Left renal cortex interstitium (tissue), 4 donors: ENCODE measurements at places on chromosomes 13 and 19. TPM values are rescaled to one million over a fixed set of nuclear protein-coding genes. Genes with fewer than 3 reads are reported as not detected.
A peak's percentile ranks its signal among the peaks of the same experiment; 100 is the strongest.

DNA sequence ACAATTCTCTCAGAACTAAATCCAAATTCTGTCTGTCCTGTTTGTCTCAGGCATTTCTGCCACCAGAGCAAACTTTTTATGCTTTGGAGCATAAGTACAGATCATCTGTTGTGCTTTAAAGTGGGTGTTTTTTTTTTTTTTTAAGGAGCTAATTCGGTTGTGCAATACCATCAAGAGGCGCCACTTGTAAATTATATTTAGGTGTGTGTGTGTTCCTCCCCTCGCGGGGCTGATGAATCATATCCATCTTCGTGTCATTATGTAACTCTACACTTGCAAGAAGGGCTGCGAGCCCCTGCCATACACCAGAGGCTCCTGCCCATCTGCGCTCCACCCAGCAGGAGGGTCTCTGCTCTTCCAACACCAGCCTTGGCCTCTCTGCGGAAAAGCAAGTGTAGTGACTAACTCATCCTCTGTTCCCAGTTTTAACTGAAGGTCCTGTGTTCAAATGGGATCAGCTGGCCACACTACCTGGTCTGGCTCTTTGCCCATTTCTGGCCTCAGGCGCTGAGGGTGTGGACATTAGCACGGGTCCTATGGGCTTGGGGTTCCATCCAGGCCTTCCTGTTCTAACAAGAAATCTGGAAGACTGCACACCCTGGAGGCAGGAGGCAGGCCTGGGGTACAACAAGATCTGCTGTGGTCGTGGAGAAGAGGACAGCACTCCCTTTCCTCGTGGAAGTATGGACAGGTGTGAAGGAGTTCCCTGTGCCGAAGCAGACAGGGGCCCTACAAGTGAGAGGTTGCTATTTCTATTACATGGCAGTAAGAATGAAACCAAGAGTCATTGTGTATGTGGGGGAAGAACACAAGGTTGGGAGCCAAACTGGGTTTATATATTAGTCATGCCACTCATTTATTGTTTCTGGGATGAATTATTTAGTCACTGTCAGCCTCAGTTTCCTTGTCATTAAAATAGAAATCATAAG is 96.1 kb upstream of the MBNL2 start:
- DNase-seq: no peak

GRCh38 chr19:33780251-33780650 is 16.4 kb upstream of the KCTD15 start:
- no peak for DNase-seq

DNA sequence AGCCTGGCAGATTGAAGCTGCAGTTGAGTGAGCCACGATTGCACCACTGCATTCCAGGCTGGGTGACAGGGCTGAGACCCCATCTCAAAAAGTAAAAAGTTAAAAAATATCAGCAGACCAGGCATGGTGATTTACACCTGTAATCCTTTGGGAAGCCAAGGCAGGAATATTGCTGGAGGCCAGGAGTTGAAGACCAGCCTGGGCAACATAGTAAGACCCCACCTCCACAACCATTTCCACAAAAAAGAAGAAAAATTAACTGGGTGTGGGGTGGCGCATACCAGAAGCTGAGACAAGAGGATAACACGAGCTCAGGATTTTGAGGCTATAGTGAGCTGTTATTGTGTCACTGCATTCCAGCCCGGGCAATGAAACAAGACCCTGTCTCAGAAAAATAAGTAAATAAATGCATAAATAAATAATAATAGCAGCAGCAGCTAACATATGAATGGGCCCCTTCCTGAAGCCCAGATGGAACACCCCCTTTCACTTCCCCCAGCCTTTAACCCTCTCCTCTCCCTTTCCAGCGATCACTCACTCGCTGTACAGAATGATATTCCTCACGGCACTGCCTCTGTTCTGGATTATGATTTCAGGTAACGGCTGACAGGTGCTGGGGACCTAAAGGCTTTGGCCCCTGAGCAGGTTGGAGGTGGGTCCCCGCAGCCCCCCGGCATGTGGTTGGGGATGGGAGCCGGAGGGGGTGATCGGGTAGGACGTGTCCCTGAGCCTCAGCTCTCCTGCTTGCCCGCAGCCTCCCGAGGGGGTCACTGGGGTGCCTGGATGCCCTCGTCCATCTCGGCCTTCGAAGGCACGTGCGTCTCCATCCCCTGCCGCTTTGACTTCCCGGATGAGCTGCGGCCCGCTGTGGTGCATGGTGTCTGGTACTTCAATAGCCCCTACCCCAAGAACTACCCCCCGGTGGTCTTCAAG is 3.2 kb downstream of the MAG start:
- DNase-seq: no peak

- no peak for DNase-seq
Observed at GRCh38 chr19:23394511-23394910, 760 bp downstream of the ZNF91 start.

DNA sequence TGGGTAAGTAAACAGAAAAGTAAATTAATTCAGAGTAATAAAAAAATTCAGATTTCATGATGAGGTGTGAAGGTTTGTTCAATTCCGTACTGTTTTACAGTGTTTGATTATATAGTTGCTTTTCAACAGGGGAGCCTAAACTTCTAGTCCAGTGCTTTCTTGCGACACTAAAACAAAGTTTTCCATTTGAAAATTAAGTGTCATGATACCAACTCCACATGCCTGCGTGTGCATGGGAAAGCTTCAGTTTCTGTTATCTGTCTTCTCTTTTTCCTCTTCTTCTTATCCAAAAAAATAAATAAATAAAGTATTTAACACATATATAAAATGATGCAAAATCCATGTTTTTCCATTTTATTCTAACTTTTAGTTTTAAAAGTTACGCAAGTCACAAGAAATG is 165.3 kb downstream of the DACH1 start:
- no peak for DNase-seq

DNA sequence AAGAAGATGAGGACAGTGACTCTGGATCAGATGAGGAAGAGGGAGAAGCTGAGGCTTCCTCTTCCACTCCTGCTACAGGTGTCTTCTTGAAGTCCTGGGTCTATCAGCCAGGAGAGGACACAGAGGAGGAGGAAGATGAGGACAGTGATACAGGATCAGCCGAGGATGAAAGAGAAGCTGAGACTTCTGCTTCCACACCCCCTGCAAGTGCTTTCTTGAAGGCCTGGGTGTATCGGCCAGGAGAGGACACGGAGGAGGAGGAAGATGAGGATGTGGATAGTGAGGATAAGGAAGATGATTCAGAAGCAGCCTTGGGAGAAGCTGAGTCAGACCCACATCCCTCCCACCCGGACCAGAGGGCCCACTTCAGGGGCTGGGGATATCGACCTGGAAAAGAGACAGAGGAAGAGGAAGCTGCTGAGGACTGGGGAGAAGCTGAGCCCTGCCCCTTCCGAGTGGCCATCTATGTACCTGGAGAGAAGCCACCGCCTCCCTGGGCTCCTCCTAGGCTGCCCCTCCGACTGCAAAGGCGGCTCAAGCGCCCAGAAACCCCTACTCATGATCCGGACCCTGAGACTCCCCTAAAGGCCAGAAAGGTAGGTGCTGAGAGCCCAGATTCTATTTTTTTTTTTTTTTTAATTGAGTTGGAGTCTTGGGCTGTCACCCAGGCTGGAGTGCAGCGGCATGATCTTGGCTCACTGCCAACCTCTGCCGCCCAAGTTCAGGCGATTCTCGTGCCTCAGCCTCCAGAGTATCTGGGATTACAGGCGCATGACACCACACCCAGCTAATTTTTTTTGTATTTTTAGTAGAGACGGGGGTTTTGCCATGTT is 2.3 kb downstream of the PPP1R15A start:
- DNase-seq: no peak

DNA sequence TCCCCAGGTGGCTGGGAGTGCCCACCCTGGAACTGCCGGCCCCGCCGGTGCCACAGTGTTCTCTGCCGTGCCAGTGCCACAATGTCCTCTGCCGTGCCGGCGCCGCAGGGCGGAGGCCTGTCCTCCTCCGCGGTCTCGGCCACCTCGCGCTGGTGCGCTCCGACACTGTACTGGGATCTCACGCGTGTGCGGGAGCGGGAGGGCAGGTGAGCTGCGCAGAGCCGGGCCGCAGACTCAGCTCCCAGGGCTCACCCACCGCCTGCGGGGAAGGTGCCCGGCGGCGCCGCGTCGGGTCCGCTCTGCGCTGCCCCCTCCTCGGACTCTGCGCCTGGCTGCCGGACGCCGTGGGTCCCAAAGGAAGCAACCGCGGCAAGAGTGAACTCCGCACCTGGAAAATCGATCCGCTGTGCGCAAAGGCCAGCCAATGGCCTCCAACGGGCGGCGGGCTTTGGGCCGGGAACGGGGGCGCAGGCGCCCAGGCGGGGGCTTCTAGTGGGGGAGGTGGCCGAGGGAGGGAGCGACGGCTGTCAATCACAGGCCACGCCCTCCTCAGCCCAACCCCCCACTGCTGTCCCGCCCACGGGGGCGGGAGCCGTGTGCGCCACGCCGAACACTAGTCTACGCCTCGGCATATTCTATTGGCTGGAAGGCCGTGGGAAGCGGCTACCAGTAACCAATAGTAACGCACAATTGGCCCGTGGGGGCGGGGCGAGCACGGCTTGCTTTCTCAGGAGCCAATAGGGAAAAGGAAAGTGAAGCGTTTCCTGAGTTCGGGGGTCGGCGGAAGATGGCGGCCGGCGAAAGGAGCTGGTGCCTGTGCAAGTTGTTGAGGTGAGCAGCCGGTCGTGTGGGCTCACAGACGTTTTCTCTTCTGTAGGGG is at the start of gene ALG11:
TSS of gene ALG11 (plus strand) at position 767 of the 880 bp plus-strand sequence. CDS start at position 788, 21 bp downstream.
- DNase-seq: peak; percentile 90

DNA sequence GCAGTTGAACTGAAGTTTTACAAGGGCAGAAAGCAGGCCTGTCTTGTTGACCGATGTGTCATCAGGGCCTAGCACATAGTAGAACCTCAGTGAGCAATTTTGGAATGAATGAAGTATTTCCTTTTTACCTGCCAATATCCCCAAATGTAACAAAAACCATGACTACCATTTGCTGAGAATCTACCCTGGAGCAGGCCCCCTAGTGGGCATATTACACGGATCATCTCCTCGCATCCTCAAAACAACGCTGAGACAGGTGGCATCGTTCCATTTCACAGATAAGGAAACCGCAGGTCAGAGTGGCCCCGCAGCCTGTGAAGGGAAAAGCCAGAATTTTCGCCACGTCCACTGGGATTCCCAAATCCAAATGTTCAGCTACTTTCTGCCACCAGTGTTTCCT is 77.9 kb downstream of the CACNA1A start:
- no peak for DNase-seq

- no peak for DNase-seq
Observed at GRCh38 chr13:41785402-41786172, 175.3 kb downstream of the VWA8 start.

DNA sequence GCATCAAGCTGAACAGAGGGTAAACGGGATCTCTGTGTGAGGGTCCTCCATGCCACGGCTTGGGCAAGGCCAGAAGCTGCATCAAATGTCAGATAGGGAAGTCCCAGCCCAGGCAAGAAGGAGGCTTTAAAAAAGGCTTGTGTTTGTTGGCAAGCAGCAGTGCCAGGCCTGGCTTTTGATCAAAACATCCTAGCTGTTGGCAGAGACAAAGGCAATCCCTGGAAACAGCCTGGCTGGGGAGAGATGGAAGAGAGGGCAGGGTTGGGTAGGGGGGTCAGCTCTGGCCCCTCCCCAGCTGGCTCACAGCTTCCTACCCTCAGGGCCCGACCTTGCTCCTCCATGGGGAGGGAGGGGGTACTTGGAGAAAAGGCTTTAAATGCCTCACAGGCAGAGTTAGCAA is 61.8 kb upstream of the KCTD15 start:
- DNase-seq: no peak

DNA sequence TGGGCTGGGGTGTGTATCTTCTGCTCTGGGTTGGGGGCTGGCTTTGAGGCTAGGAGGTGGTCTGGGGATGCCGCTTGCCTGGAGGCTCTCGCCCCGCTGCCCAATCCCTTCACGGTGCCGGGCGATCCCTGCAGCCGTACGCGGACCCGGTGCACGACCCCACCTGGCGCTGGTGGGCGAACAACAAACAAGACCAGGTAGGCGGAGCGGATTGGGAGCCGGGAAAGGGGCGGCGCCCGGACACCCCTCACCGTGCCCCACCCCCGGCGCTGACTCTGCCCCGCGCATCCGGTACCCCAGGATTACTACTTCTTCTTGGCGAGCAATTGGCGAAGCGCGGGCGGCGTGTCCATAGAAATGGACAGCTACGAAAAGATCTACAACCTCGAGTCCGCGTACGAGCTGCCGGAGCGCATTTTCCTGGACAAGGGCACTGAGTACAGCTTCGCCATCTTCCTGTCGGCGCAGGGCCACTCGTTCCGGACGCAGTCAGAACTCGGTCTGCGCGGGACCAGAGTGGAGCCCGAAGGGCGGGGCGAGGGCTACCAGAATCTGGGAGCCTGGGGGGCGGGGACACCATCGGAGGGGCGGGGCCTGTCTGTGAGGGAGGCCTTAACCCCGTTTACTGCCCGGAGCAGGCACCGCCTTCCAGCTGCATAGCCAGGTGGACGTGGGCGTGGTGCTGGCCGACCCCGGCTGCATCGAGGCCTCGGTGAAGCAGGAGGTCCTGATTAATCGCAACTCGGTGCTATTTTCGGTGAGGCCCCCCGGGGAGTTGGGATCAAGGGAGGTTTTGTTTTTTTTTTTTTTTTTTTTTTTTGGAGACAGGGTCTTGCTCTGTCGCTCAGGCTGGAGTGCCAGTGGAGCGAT is 12.1 kb upstream of the PSMD8 start:
- peak; percentile 72 for DNase-seq

DNA sequence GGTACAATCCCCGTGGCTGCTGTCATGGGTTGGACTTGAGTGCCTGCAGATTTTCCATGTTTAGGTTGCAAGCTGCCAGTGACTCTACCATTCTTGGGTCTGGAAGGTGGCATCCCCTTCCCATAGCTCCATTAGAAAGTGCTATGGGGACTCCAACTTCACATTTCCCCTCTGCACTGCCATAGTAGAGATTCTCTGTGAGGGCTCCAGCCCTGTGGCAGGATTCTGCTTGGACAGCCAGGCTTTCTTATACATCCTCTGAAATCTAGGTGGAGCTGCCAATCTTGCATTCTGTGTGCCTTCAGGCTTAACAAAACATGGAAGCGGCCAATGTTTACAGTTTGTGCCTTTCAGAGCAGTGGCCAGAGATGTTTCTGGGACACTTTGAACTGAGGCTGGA is 636.2 kb downstream of the SLITRK6 start:
- DNase-seq: no peak

PIP5K1C gene
- polyA plus RNA-seq: 18.3 TPM

CYP2F1 gene
- polyA plus RNA-seq: not detected

DGKH gene
- 4.2 TPM for polyA plus RNA-seq

IGLON5 gene
- 2.9 TPM for polyA plus RNA-seq

OR7C1 gene
- 0.06 TPM for polyA plus RNA-seq

PPP5C gene
- 92.2 TPM for polyA plus RNA-seq

RNF113B gene
- polyA plus RNA-seq: 0.10 TPM

ZNF43 gene
- 47.2 TPM for polyA plus RNA-seq

SPACA4 gene
- 0.26 TPM for polyA plus RNA-seq

RSPH6A gene
- not detected for polyA plus RNA-seq

KCNN4 gene
- 2.0 TPM for polyA plus RNA-seq

ICAM5 gene
- 0.11 TPM for polyA plus RNA-seq

SMAD9 gene
- polyA plus RNA-seq: 29.7 TPM

CEACAM4 gene
- 0.11 TPM for polyA plus RNA-seq

KBTBD7 gene
- polyA plus RNA-seq: 17.7 TPM

CAMSAP3 gene
- polyA plus RNA-seq: 25.0 TPM
